ENCODE measurements at places on chromosomes 16 and 17. TPM values are rescaled to one million over a fixed set of nuclear protein-coding genes. Genes with fewer than 3 reads are reported as not detected.

SLC12A3 gene
- polyA plus RNA-seq = not detected

SDR42E2 gene
- 0.05 TPM for polyA plus RNA-seq

FAM20A gene
- 9.8 TPM for polyA plus RNA-seq

RTN4RL1 gene
- 0.78 TPM for polyA plus RNA-seq

TMC7 gene
- 1.8 TPM for polyA plus RNA-seq

DRC3 gene
- polyA plus RNA-seq = 4.3 TPM

GAS7 gene
- polyA plus RNA-seq = 57.9 TPM

KRT25 gene
- not detected for polyA plus RNA-seq

SLC6A2 gene
- polyA plus RNA-seq = 2.2 TPM

PRAC1 gene
- polyA plus RNA-seq = not detected

HAP1 gene
- polyA plus RNA-seq = 0.08 TPM

KRTAP2-1 gene
- not detected for polyA plus RNA-seq

IRX3 gene
- polyA plus RNA-seq = 7.6 TPM

SLC52A1 gene
- polyA plus RNA-seq = 0.14 TPM

FNDC8 gene
- not detected for polyA plus RNA-seq

CHP2 gene
- 0.08 TPM for polyA plus RNA-seq

GABARAPL2 gene
- 129 TPM for polyA plus RNA-seq

MRPL38 gene
- 63.2 TPM for polyA plus RNA-seq

NT5M gene
- polyA plus RNA-seq = 6.7 TPM

CLDN6 gene
- polyA plus RNA-seq = not detected

PPP1R9B gene
- polyA plus RNA-seq = 36.7 TPM

WFDC1 gene
- polyA plus RNA-seq = 2.4 TPM

CDH3 gene
- polyA plus RNA-seq = 0.99 TPM

LGALS9B gene
- not detected for polyA plus RNA-seq

DLX4 gene
- 0.80 TPM for polyA plus RNA-seq

SLFN12 gene
- 8.1 TPM for polyA plus RNA-seq

ACSM2B gene
- polyA plus RNA-seq = 1.2 TPM

MILR1 gene
- polyA plus RNA-seq = 3.6 TPM

ATP2A3 gene
- 4.9 TPM for polyA plus RNA-seq

CA7 gene
- polyA plus RNA-seq = not detected

OR1A1 gene
- not detected for polyA plus RNA-seq

TEDC2 gene
- 4.6 TPM for polyA plus RNA-seq

CACNG3 gene
- not detected for polyA plus RNA-seq

All from muscle of back (tissue), 13 donors.